Progenitor cell of endocrine pancreas (in vitro differentiated cells): ENCODE measurements at places on chromosomes 7 and 10.
A peak's percentile ranks its signal among the peaks of the same experiment; 100 is the strongest.

DNA sequence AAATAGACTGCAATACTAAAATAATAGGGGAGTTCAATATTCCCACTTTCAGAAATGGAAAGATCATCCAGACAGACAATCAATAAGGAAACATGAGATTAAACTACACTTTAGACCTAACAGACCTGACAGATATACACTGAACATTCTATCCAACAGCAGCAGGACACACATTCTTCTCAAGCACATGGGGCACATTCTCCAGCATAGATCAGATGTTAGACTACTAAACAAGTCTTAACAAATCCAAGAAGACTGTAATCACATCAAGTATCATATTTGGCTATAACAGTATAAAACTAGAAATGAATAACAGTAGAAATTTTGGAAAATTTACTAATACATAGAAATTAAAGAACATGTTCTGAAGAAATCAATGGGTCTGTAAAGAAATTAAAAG, 458.9 kb upstream of the ANKRD30A start:
- H3K36me3 ChIP-seq = no peaks in the 10 kb centered on the region
- H3K27me3 ChIP-seq = no peaks in the 10 kb centered on the region
- H3K4me3 ChIP-seq = no peak overlapping the region
- H3K4me1 ChIP-seq = peaks cover 1% of the 10 kb centered on the region

DNA sequence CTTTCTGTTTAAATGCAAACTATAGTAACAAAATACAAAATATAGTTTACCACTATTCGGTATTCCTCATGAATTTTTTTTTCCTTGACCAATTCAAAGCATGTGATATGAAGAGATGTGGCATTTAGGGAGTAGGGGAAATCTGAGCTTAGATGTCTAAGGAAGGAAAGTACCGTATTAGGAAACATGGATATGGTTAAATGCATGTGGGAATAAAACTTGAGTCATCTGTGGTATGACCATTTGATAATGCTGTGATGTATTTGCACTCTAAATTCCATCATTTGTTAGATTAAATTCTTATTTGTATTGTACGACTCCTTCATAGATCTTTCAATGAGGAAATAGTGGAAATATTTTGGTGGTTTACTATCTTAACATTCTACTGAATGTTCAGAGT, 19.7 kb downstream of the AHR start:
- no peak overlapping the region for H3K4me3 ChIP-seq
- H3K4me1 ChIP-seq = peaks cover 29% of the 10 kb centered on the region
- no peak overlapping the region for H3K27ac ChIP-seq
- no peak for DNase-seq
- peaks cover 7% of the 10 kb centered on the region for H3K36me3 ChIP-seq

GRCh38 chr7:43540471-43540870, 42.4 kb upstream of the STK17A start:
- no peak overlapping the region for H3K4me3 ChIP-seq
- H3K4me1 ChIP-seq = peaks cover 19% of the 10 kb centered on the region
- no peaks in the 10 kb centered on the region for H3K27me3 ChIP-seq
- no peak overlapping the region for H3K27ac ChIP-seq
- no peak for DNase-seq
- H3K36me3 ChIP-seq = no peaks in the 10 kb centered on the region

DNA sequence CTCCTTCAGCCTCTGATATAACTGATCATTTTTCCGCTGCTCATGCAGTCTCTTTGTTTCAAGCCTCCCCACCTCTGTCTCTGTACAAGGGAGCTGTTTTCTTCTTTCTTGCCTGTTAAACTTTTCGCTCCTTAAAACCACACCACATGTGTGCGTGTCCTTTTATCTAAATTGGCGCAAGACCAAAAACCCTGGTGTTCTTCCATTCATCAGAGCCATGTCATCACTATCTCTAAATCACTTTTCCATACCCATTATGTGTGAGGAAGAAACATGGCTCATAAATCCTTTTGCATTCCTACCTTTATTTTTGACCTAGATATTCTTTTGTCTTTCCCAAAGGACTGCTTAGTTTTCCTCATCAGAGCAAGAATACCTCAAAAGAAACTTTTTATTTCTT, 239.0 kb upstream of the IMMP2L start:
- H3K4me1 ChIP-seq = peaks cover 18% of the 10 kb centered on the region
- H3K36me3 ChIP-seq = peaks cover 40% of the 10 kb centered on the region
- no peak overlapping the region for H3K4me3 ChIP-seq
- no peaks in the 10 kb centered on the region for H3K27me3 ChIP-seq
- H3K27ac ChIP-seq = no peak overlapping the region
- DNase-seq = no peak

DNA sequence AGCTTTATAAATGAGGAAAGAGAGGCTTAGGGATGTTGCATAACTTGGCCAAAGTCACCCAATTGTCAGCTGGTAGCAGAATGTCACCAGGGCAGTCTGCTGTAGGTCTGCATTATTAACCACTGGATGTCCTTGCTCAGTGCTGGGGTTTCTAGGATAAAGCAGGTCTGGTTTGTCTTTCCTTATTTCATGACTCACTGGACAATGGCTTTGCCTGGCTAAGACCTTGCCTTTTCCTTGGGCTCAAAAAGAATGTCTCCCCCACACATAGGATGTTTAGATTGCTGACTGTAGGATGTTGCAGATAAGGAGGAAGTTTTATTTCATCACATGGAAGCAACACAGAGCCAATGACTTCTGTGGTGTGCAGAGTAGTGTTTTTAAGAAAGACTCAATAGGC, 29.4 kb downstream of the WDFY4 start:
- no peak overlapping the region for H3K27ac ChIP-seq
- H3K27me3 ChIP-seq = no peaks in the 10 kb centered on the region
- H3K4me3 ChIP-seq = no peak overlapping the region

- no peaks in the 10 kb centered on the region for H3K27me3 ChIP-seq
- no peaks in the 10 kb centered on the region for H3K4me1 ChIP-seq
- no peak overlapping the region for H3K27ac ChIP-seq
- H3K4me3 ChIP-seq = no peak overlapping the region
- H3K36me3 ChIP-seq = no peaks in the 10 kb centered on the region
Measured at GRCh38 chr7:87100326-87100725, 40.9 kb upstream of the ELAPOR2 start.

- peaks cover 20% of the 10 kb centered on the region for H3K36me3 ChIP-seq
- no peak for DNase-seq
- H3K4me1 ChIP-seq = peaks cover 52% of the 10 kb centered on the region
- H3K27ac ChIP-seq = peak overlapping the region; percentile 86
- no peaks in the 10 kb centered on the region for H3K27me3 ChIP-seq
- H3K4me3 ChIP-seq = no peak overlapping the region
Measured at GRCh38 chr7:47380325-47381133, 201.4 kb downstream of the TNS3 start.

- H3K4me3 ChIP-seq = no peak overlapping the region
- no peak for DNase-seq
- H3K36me3 ChIP-seq = no peaks in the 10 kb centered on the region
- H3K4me1 ChIP-seq = no peaks in the 10 kb centered on the region
- H3K27me3 ChIP-seq = no peaks in the 10 kb centered on the region
Measured at GRCh38 chr7:84354866-84355265, 160.3 kb upstream of the SEMA3A start.

- H3K4me3 ChIP-seq = no peak overlapping the region
- H3K4me1 ChIP-seq = peaks cover 25% of the 10 kb centered on the region
- no peak for DNase-seq
- peak overlapping the region; percentile 17 for H3K27ac ChIP-seq
- peaks cover 24% of the 10 kb centered on the region for H3K36me3 ChIP-seq
- peaks cover 5% of the 10 kb centered on the region for H3K27me3 ChIP-seq
Measured at GRCh38 chr10:61942604-61943461, 41.3 kb downstream of the ARID5B start.

DNA sequence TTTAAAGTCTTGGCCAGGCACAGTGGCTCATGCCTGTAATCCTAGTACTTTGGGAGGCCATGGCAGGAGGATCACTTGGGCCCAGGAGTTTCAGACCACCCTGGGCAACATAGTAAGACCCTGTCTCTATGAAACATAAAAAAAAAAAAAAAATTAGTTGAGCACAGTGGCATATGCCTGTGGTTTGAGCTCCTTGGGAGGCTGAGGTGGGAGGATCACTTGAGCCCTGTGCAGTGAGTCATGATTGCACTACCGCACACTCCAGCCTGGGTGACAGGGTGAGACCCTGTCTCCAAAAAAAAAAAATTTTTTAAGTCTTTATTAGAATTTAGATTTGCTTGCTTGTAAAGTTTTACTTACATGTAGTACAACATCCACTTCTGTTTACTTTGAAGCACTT, 14.0 kb downstream of the WNT2 start:
- H3K4me1 ChIP-seq = no peaks in the 10 kb centered on the region
- peaks cover 11% of the 10 kb centered on the region for H3K27me3 ChIP-seq
- H3K4me3 ChIP-seq = no peak overlapping the region
- DNase-seq = no peak
- no peaks in the 10 kb centered on the region for H3K36me3 ChIP-seq
- H3K27ac ChIP-seq = no peak overlapping the region

GRCh38 chr7:137611606-137612005, 235.2 kb downstream of the DGKI start:
- peaks cover 2% of the 10 kb centered on the region for H3K4me1 ChIP-seq
- no peak overlapping the region for H3K4me3 ChIP-seq
- H3K27ac ChIP-seq = no peak overlapping the region
- no peaks in the 10 kb centered on the region for H3K36me3 ChIP-seq
- H3K27me3 ChIP-seq = peaks cover 6% of the 10 kb centered on the region

GRCh38 chr10:124180947-124181549, 87.7 kb upstream of the CHST15 start:
- H3K4me1 ChIP-seq = no peaks in the 10 kb centered on the region
- no peak overlapping the region for H3K27ac ChIP-seq
- no peak overlapping the region for H3K4me3 ChIP-seq
- DNase-seq = no peak
- no peaks in the 10 kb centered on the region for H3K36me3 ChIP-seq

DNA sequence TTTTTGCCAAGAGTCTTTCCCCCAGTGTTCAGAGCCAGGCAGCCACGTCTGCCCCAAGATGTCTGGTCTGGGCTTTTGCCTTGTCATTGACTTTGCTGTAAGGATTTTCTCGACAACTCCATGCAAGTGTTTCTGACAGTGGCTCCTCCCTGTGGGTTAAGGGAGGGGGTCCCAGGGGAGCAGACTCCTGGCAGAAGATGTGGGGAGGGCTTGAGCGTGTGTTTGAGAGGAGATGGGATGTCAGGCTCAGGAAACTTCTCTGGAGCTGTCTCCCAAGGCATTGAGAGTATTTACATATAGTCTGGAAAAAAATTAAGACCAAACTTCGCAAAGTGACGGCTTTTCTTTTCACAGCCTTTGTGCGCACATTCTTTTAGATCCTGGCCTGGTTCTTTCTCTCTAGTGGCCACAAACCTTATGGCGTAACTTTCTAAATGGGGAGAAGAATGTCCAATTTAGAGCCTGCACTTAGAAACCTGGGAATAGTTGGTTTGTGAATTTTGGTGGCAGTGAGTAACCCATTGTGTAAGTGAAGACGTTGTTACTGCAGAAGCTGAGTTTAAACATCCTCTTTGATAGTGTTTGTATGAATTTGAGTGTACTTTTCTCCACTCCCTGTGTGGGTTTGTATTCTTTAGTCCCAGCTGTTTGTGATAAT, 201.5 kb downstream of the LRMDA start:
- no peak for DNase-seq
- H3K4me1 ChIP-seq = peaks cover 14% of the 10 kb centered on the region
- no peak overlapping the region for H3K27ac ChIP-seq
- H3K4me3 ChIP-seq = no peak overlapping the region
- no peaks in the 10 kb centered on the region for H3K36me3 ChIP-seq

GRCh38 chr10:130254243-130254642, 118.1 kb downstream of the GLRX3 start:
- H3K4me3 ChIP-seq = no peak overlapping the region
- H3K36me3 ChIP-seq = no peaks in the 10 kb centered on the region
- no peaks in the 10 kb centered on the region for H3K27me3 ChIP-seq
- H3K27ac ChIP-seq = no peak overlapping the region
- DNase-seq = no peak

- no peaks in the 10 kb centered on the region for H3K36me3 ChIP-seq
- peaks cover 7% of the 10 kb centered on the region for H3K4me1 ChIP-seq
- no peak overlapping the region for H3K4me3 ChIP-seq
- H3K27me3 ChIP-seq = peaks cover 17% of the 10 kb centered on the region
- H3K27ac ChIP-seq = no peak overlapping the region
Measured at GRCh38 chr7:151865070-151865670, 11.7 kb downstream of the PRKAG2 start.

DNA sequence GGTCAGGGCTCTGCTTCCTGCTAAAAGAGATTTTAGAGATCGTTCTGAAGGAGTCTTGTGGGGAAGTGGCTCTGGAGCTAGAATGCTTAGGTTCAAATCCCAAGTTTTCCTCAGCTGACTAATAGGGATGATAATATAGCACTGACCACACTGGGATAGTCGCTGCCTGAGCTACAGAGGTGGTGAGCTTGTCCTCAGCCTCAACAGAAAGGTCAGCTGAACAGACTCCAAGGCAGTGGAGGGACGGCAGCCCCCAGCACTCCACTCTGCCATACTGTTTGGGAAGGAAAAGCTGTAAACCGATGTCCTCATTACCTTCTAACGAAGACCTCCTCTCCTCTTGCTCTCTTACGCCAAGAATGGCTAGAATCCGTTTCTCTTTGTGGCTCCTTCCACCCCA, 36.2 kb downstream of the KAT6B start:
- no peak overlapping the region for H3K4me3 ChIP-seq
- H3K27me3 ChIP-seq = no peaks in the 10 kb centered on the region
- peaks cover 6% of the 10 kb centered on the region for H3K4me1 ChIP-seq
- peaks cover 2% of the 10 kb centered on the region for H3K36me3 ChIP-seq

- H3K27ac ChIP-seq = no peak overlapping the region
- H3K4me1 ChIP-seq = no peaks in the 10 kb centered on the region
- peaks cover 12% of the 10 kb centered on the region for H3K27me3 ChIP-seq
- H3K4me3 ChIP-seq = no peak overlapping the region
- DNase-seq = no peak
- H3K36me3 ChIP-seq = no peaks in the 10 kb centered on the region
Measured at GRCh38 chr10:91103384-91104192, 116.9 kb upstream of the PCGF5 start.
